ENCODE measurements at places on chromosomes 4 and X.

DNA sequence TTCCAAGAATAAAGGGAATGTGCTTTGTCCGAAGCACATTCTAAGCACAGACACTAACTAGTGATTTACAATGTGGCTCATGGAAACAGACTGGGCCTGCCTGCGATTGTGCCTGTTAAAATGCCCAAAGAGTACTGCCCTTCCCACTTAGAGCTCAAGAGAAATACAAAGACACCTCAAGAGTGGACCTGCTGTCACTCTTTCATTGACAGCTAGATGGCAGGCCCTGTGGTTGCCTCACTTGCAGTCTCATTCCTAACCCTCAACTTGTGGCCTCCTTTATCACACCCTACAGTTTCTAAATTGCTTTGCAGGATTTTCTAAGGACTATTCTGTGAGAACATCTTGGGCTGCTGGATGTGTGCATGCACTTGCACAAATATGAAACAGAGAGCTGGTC is 331.0 kb upstream of the EMCN start:
- DNase-seq = peak; percentile 19

DNA sequence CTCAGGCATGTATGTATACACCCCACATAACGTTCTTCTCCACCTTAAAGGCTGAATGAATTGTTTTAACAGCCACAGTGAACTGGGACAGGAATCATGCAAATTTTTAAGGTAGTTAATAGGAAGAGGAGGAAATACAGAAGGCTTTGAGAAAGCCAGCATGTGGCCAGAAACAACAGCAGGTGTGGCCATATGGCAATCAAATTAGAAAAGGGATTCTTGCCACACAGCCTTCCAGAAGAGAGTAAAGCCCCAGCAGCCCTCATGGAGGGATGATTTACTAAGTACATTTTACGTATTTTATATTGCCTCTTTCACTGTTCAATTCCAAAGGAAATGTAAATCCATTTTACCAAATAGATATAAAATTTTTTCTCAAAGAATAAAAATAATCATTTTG is 792.2 kb downstream of the ADGRL3 start:
- DNase-seq = no peak

DNA sequence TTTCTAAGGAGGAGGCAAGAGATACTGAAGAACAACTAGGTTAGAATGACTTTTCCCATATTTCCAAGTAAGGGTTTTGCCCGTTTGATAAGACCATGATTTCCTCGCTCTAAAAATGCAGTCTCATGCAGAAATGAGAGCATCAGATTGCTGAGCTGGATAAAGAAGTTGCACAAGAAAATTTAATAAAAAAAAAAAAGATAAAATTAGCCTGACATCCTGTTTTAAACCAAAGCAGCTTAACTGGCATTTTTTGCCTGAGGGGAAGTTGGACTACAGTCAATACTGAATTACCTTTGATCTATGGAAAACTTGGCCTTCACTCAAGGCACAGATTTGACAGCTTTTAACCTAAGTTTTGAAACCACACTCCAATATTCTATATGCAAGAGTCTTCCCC is 208.4 kb downstream of the GASK1B start:
- DNase-seq = no peak

DNA sequence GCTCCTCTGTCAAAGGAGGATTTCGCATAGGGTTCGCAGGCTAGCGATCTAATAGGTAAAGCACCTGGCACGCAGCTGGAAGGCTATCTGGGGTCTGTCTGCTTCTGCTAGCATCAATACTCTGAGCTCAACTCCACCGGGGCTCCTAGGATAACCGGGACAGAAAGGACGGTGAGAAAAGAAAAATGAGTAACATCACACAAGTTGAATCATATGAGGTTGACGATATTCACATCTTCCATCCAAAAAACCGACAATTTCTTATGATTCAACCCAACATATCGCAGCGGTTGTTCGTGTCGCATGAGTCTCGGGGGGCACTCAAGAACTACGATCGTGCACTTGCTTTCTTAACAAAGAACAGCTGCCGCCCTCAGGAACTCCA is 1.8 kb downstream of the PROM1 start:
- no peak for DNase-seq

- DNase-seq = no peak
Measured at GRCh38 chrX:122135070-122135469, 1049.0 kb upstream of the GRIA3 start.

DNA sequence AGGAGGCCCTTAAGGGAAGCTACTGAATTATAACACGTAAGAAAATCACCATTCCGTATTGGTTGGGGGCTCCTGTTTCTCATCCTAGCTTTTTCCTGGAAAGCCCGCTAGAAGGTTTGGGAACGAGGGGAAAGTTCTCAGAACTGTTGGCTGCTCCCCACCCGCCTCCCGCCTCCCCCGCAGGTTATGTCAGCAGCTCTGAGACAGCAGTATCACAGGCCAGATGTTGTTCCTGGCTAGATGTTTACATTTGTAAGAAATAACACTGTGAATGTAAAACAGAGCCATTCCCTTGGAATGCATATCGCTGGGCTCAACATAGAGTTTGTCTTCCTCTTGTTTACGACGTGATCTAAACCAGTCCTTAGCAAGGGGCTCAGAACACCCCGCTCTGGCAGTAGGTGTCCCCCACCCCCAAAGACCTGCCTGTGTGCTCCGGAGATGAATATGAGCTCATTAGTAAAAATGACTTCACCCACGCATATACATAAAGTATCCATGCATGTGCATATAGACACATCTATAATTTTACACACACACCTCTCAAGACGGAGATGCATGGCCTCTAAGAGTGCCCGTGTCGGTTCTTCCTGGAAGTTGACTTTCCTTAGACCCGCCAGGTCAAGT is 6.9 kb upstream of the MSANTD1 start:
- no peak for DNase-seq

- no peak for DNase-seq
Measured at GRCh38 chrX:40205471-40205870, 107.7 kb upstream of the BCOR start.

GRCh38 chrX:13001961-13002671 is 27.2 kb downstream of the TMSB4X start:
- no peak for DNase-seq

GRCh38 chr4:112978691-112979472 is 70.6 kb upstream of the ANK2 start:
- no peak for DNase-seq

- no peak for DNase-seq
Measured at GRCh38 chr4:151197247-151197646, 79.7 kb upstream of the PRSS48 start.

GRCh38 chr4:68082758-68083157 is 46.9 kb downstream of the TMPRSS11F start:
- no peak for DNase-seq

- DNase-seq = peak; percentile 29
Measured at GRCh38 chr4:139509727-139510410, 46.1 kb downstream of the SETD7 start.

DNA sequence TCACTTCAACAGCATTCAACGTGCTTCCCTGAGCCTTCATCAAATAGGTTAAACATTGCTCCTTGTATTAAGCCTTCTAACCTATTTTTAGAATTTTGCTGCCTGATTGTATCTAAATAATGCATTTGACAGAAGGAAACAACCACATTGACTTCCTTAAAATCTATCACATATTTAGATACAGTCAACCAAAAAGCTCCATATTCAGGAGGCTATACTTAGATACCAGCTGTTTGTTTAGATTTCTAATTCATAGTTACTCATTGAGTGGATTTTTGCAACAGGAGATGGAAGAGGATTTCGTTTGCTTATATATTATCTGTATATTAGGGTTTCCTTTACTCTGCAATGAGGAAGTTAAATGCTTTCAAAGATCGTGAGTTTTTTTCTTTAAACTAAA is 241.1 kb upstream of the PPP1R2C start:
- no peak for DNase-seq

- DNase-seq = peak; percentile 27
Measured at GRCh38 chrX:126770179-126770578, 49.4 kb upstream of the PRR32 start.

GRCh38 chrX:154372612-154373022 is 1.8 kb downstream of the FLNA start:
- DNase-seq = peak; percentile 27

GRCh38 chr4:25757452-25757851 is 101.8 kb downstream of the SLC34A2 start:
- no peak for DNase-seq

DNA sequence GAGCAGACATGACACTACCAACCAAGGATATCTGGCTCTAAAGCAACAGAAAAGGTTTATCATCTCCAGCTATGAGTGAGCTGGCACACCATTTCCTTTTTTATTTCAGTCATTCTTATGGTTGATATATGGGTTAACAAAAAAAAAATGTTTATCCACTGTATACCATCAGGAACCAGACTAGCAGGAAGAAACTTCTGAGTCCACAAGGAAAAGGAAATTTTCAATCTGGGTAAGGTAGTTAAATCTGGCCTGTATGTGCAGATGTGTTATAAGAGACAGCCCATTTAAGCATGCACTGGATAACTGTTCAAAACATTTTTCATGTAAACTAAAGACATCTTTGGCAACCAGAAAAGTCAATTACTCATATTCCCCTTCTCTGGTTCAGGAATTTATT is 35.0 kb downstream of the AMMECR1 start:
- no peak for DNase-seq

DNA sequence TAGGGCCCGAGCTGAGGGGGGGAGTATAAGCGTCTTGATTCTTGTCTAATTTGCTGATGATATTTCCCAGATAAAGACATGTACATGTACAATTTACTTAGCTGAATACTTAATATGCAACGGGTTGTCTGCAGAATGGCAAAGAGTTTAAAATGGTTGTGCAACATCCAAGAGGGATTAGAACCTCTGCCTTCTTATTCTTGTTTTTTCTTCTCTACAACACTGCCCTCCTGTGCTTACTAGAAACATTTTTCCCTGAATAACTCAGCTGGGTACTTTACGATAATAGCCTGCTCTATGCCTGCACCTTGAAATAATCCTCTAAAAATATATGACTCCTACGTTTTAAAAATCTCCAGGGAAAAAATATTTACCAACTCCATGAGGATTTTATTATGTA is 41.8 kb downstream of the INTS12 start:
- DNase-seq = peak; percentile 22

- no peak for DNase-seq
Measured at GRCh38 chrX:11197671-11198070, 86.5 kb downstream of the HCCS start.

- no peak for DNase-seq
Measured at GRCh38 chr4:137678796-137679195, 146.5 kb upstream of the PCDH18 start.

- DNase-seq = no peak
Measured at GRCh38 chrX:141439651-141440050, 144.9 kb downstream of the SPANXA1 start.

DNA sequence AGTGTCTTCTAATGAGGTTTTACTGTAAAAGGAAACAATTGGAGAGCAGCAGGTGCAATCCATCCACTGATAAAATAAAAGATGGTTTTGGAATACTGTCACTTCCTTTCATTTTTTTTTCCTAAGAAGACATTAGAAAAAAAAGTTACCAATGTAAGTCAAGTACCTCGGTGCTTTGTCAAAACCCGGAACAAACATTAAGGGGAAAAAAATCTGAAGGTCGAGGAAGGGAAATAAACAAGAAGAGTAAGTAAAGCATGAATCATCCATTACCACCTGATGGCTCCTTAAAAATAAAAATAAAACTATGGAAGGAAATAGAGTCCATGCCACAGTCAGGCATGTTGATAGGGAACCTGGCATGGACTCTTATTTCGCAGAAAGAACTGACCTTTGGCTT is 15.3 kb upstream of the XPNPEP2 start:
- no peak for DNase-seq

GRCh38 chrX:38311743-38312142 is 15.6 kb downstream of the RPGR start:
- no peak for DNase-seq

- no peak for DNase-seq
Measured at GRCh38 chrX:139533444-139533843, 2.9 kb downstream of the F9 start.

GRCh38 chr4:100286636-100287035 is 96.4 kb upstream of the DDIT4L start:
- DNase-seq = no peak

- DNase-seq = no peak
Measured at GRCh38 chr4:35734381-35735098, 509.8 kb downstream of the ARAP2 start.

- DNase-seq = peak; percentile 71
Measured at GRCh38 chr4:183905081-183905592, at the start of gene STOX2. Gene STOX2, plus strand, starts transcription at chr4:183905307. Its CDS starts 1,484 bp downstream, at chr4:183906791.

DNA sequence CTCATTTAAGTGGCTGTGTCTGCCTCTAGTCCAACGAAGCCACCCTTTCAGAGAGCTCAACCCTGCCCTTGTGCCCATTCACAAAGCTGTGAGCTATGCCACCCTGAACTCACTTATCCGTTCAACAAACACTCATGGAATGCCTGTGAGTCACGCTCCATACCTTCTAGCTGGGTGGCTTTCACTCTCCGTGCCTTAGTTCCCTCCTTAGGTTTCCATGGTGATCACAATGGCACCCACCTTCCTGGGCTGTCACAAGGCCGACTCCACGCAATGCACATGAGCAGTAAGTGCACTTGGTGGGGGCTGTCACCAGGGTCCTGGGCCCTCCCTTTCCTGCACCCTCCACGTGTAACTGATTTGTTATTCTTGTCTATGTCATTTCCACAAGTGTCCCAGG is 37.2 kb upstream of the PPP2R2C start:
- DNase-seq = peak; percentile 21

GRCh38 chr4:2261853-2262144 is at the start of gene MXD4:
Gene MXD4, minus strand, starts transcription at chr4:2262109. Its CDS starts 129 bp downstream, at chr4:2261980.
- no peak for DNase-seq

DNA sequence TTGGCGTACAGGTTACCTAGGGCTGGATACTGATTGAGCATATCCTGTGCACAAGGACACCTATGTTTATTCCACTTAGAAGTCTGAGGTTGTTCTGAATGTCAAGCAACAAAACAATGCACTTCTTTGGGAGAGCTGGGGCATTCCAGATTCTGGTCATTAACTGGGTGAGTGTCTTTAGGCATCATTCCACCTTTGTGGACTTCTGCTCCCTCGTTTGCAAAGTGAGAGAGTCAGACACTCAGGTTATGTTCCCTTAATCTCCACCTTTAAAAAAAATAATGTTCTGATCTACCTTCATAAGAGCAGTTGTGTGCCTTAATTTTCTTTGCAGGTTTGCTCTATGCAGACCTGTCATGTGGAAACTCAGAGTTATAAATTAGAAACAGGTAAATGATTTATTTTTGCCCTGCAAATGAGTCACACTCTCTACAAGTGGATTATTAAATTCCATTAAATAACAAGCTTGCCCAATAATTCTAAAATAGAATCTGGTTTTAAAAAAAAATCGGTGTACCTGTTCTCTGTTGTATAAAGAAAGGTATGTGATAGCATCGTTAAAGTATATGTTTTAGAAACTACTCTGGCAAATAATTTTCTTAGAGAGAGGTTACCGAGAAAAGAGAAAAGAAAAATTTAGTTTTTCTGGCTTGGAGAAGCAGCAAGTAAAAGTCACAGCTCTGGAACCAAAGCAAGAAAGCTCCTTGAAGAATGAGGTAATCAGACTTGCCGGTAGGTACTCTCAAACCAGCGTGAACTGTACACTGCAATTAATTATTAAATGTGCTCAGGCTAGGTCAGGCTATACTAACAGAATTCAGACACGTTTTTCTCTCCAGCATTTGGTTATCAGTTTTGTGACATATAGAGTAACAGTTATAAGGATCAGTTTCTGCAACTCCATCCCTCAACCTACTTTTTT is 93.2 kb downstream of the SORBS2 start:
- no peak for DNase-seq

- no peak for DNase-seq
Measured at GRCh38 chr4:22573198-22573597, 57.3 kb upstream of the ADGRA3 start.
